A172 (cell line): ENCODE measurements at places on chromosomes 3 and 15. TPM values are rescaled to one million over a fixed set of nuclear protein-coding genes. Genes with fewer than 3 reads are reported as not detected.
A peak's percentile ranks its signal among the peaks of the same experiment; 100 is the strongest.

Gene HYAL1
- total RNA-seq: 0.72 and 2.3 TPM in 2 replicates

DNA sequence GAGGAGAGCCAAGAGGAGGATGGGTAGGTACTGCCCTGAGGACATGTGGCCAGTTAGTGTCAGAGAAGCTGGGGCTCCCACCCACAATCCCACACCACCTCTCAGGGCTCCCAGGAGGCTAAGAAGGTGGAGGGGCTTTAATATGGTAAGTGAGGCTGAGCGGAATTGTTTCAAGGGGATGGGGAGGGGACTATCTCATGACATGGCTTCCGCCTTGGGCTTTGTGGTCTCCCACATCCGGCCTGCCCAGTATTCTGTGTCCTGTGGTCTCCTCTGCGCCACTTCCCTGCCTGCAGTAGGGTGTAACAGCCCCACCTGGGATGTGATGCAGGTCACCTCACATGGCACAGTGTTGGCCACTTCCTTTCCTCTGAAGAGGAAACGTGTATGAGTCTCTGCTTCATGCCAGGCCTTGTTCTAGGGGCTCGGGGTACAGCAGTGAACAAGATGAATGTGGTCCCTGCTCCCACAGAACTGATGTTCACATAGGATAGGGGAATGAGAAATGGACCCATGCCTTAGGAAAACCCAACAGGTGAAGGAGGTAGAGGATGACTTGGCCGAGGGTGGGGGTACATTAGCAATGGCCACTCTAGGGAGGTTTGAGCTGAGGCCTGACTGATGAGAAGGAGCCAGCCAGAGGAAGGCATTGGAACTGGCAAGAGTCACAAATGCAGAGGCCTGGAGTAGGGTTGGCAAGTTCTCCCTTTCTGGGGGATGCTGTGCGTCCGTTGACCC is 3.2 kb downstream of the NEIL1 start:
- no peak for DNase-seq

DNA sequence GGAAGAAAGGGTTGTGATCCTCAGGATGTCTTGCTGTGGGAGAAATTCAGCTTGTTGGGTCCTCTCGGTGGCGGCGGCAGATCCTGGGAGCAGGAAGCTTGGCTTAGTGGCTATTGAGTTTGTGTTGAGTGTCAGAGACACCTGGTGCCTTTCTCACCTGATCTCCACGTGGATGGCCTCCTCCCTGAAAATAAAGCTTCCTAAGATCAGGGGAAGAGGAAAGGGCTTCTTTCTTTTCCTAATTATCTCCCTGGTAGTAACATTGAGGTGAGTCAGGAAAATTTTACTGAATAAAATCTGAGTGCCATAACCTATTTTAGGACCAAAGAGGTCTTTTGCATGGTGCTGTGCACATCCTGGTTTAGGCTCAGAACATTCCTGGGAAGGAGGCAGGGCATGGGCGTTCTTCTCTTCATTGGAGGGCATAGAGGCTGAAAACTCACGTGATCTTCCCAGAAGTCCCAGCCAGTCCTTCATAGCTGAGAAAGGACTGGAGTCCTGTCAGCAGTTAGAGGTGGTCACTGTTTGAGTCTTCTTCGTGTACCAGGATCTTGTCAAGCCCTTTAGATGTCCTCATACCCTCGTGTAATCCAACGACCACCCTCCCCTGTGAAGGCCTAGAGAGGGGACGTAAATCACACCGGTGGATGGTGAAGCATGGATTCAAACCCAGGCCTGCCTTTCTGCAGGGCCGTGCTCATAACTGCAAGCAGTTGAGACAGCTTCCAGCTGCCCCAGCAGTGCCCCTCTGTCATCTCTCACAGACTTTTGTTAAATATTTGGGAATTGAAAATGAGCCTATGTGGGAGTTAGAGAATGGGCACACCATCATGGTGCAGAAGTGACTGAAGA is 1.1 kb downstream of the CMTM8 start:
- peak; percentile 16 for DNase-seq

- DNase-seq: no peak
Measured at GRCh38 chr3:120258009-120258408, 27.0 kb downstream of the GPR156 start.

DNA sequence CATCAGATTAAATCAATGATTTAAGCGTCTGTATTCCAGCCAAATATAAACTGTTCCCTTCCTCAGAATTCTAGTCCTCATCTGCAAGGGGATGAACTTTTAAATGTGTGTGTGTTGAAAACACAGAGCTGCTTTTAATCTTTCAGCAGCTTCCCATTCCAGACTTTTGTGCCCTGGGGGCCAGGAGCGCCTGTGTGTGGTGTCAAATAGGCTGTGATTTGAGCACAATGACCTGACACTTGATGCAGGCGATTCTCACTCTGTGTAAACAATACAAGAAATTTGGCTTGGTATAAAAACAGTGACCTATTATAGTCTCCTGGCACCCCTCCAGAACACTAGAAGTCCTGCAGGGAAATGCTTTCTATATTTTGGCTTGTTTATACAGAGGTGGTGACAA is 274.6 kb upstream of the ROPN1 start:
- DNase-seq: no peak

GRCh38 chr3:180223268-180223667 is 186.5 kb upstream of the PEX5L start:
- DNase-seq: no peak

DNA sequence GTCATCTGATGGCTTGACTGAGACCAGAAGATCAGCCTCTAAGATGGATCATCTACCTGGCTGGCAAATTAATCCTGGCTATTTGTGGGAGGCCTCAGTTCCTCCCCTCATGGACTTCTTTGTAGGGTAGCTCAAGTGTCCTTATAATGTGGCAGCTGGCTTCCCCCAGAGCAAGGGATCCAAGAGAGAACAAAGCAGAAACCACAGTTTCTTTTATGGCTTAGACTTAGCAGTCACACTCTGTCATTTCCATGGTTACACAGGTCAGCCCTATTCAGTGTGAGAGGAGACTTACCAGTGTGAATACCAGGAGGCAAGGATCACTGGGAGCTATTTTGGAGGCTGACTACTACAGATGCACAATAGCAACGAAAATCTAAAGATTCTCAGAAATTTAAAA is 15.3 kb upstream of the ARL14 start:
- DNase-seq: no peak

Gene CPN2
- 0.10 TPM in 1 of 2 replicates, not detected in the other for total RNA-seq

- no peak for DNase-seq
Measured at GRCh38 chr15:79401301-79401700, 30.8 kb upstream of the MINAR1 start.

DNA sequence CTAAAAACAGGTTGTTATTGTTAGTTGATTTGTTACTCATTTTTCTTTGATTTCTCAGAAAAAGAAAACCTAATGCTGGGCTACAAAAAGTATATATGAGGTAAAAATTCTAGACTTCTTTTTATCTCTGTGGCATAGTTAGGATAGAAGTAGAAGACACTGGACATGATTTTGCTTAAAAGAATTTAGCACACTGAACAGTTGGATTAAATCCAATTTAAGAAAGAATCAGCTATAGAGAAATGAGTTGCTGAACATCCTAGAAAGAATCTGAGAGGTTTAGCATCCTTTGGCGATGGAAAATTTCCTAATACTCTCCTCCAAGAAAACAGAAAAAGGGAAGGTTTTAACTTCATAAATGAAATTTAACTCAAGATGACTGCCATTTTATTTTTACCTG is 259.7 kb downstream of the TBL1XR1 start:
- no peak for DNase-seq

Gene RHCG
- total RNA-seq: not detected in 2 replicates
